ENCODE measurements at places on chromosomes 1 and 21. TPM values are rescaled to one million over a fixed set of nuclear protein-coding genes. Genes with fewer than 3 reads are reported as not detected.

GRCh38 chr21:21436012-21436534 is 437.9 kb downstream of the NCAM2 start:
- no peak for DNase-seq

- DNase-seq, result no peak
Measured at GRCh38 chr1:97942161-97943123, 21.6 kb upstream of the DPYD start.

Gene SPRR1B
- total RNA-seq, result not detected

DNA sequence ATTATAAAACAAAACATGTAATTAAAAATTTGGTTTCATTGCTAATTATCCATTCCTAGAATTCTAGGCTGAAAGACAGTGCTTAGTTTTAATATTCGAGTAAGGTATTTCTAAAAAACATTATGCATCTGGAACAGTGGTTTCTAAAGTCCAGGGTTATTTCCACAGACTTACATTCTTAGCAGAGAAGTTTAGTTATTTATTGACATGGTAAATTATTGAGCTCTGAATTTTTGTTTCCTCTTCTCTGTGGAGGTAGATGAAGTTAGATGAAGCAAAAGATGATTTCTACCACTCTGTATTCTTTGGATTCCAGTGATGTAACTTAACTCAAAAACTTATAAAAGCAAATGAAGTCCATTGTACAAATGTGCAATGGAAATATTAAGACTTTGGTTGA is 709.4 kb downstream of the MRPL39 start:
- no peak for DNase-seq

DNA sequence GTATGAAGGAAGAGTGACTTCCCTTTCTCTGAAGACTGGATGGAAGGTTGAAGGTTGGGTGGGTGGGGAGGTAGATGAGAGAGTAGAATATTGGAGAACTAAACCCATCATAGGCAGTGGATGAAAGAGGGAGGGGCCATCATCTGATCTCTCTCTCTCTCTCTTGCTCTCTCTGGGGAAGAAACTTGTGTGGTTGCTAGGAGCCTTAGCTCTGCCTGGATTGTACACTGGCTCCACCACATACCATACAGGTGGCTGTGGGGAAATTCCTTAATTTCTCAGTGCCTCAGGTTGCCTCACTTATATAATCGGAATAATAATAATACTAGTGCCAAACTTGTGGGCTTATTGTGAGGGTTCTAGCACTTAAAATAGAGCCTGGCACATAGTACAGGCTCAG is 9.5 kb downstream of the XCL1 start:
- no peak for DNase-seq

- no peak for DNase-seq
Measured at GRCh38 chr1:115975569-115976061, 698 bp upstream of the SLC22A15 start.

GRCh38 chr1:35029761-35030160 is 2.0 kb downstream of the ZMYM6 start:
- DNase-seq, result no peak

DNA sequence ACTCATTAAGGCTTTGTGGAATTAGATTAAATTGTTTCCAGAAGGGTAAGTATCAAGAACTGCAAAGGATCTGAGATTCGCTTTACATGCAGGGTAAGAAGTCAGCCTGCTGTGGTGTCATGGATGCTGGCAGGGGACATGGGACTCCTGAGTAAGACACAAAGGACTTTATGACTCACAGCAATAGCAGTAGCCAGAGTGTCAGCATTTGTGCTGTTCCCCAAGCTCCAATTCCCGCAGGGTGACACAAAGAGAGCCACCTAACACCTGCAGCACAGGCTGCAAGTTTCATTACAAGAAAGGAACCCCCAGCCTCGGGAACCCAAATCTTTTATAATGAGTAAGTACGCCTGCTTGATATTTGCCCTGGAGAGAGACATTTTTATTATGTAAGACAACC is 298.1 kb upstream of the POU3F1 start:
- no peak for DNase-seq

DNA sequence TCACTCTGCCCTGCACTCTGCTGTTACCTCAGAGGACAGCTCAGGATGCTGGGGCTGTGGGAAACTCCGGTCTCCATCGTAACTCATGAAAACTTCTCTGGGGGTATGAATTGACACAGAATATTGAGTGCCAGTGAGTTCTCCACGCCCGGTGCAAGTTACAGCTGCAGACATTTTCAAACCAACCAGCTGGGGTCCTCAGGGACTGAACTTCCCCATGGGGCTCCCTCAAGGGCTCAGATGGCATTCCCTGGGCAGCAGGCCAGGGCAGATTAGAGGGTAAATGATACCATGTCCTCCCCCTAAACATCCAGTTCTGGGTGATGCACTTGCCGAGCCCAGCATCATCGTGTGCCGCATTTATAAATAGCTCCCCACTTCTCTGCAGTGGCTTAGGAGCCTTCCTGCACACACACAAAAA is 27.8 kb upstream of the CCSAP start:
- no peak for DNase-seq

DNA sequence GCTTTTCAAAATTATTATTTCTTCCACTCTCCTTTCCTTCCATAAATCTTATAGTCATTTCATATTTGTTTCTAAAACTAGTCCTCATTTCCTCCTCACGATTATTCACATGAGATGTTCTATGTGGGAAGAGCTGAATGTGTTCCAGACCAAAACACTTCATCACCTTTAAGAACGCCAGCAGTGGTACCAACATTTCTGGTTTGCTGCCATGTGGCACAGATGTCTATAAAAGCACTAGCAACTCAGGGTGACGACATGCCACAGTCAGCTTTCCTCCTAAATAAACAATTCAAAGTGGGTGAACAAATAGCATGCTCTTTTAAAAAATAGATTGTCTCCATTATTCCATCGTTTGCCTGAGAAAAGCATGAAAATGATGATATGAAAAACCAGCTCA is 1217.8 kb upstream of the ADGRL2 start:
- no peak for DNase-seq

Gene LYPD8
- total RNA-seq, result not detected

DNA sequence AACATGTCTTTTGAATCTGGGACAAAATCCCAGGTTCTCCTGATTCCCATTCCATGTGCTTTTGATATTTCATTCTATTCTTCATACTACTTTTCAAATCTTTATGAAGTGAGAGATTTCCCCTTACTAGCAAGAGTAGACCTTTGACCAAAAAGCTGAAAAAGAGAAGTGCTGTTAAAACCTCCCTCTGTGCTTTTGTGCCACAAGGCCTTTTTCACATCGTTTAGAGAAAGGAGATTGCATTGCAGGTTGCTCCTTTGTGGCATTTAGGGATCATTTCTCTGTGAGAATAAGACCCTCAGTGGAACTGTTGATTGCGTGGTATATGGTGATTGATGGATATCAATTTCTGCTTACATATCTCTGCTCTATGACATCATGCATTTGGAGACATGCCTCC is 148.8 kb downstream of the TGFB2 start:
- DNase-seq, result no peak

DNA sequence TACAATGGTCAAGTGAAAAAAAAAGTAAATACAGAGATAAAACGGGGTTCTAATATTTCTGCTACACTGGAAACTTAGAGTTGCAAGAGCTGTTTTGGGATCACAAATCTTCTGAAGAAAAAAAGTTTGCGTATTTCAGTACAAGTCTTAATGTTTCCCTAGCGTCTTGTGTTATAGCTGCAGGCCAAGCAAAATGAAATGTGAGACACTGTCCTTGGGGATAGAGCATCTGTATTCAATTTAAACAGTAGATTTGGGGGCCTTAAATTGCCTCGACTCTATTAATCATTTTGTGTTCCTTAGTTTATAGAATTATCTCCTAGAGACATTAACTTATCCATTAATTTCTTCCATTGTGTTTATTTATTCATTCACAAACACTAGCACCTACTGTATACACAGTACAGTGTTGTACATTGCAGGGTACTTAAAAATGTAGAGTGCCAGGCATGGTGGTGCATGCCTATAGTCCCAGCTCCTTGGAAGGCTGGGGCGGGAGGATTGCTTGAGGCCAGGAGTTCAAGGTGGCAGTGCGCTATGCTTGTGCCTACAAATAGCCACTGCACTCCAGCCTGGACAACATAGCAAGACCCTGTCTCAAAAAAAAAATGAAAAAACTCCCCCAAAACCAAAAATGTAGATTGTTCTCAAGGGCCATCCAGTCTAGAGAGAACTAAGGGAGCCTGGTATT is 7.9 kb downstream of the DISC1 start:
- no peak for DNase-seq

GRCh38 chr1:56525489-56526041 is 53.8 kb downstream of the PLPP3 start:
- peak; percentile 11 for DNase-seq

- DNase-seq, result no peak
Measured at GRCh38 chr1:98749152-98749756, 87.7 kb downstream of the SNX7 start.

Gene LEFTY1
- not detected for total RNA-seq

GRCh38 chr1:65230731-65231481 is 78.4 kb upstream of the DNAJC6 start:
- peak; percentile 6 for DNase-seq

DNA sequence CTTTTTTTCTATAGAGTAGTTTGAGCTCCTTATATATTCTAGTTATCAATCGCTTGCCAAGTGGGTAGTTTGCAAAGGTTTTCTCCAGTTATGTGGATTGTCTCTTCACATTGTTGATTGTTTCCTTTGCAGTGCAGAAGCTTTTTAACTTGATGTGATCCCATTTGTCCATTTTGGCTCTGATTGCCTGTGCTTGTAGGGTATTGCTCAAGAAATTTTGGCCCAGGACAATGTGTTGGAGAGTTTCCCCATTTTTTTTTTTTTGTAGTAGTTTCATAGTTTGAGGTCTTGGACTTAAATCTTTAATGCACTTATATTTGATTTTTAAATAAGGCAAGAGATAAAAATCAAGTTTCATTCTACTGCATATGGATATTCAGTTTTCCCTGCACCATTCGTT is 774.8 kb upstream of the ADAMTS5 start:
- DNase-seq, result no peak

Gene AZIN2
- 4.1 TPM for total RNA-seq

DNA sequence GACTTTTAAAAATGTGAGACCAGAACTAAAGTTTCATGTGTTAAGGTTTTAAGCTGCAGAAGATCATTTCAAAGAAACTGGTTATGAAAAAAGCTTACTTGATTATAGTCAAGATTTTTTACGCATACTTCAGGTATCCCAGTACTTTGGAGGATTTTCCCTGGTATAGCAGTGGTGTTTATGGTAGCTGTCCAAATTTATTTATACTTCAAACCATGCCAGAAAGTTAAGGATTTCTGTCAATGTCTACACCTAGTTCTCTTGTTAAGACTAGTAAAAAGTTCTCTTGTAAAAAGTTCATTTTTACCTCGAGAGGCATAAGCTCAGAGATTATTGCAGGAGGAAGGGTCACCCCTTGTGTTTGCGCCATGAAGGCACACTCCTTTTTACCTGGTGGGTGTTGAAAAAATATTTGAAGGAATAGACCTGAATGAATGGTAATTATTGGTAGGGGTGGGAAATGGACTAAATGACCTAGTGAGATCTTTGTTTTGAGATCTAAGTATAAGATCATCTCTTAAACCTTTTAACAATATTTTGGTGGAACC is 2.8 kb downstream of the DYRK1A start:
- no peak for DNase-seq

DNA sequence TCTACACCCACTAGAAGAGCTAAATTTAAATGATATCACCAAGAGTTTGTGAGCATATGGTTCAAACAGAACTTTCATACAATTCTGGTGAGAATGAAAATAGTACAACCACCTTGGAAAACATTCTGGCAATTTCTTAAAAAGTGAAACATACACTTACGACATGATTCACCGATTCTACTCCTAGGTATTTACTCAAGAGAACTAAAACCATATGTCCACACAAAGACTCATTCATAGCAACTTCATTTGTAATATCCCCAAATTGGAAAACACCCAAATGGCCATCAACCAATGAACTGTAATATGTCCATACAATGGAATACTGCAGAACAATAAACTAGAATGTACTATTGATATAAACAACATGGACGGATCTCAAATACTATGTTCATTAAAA is 51.2 kb upstream of the ADAM30 start:
- no peak for DNase-seq

DNA sequence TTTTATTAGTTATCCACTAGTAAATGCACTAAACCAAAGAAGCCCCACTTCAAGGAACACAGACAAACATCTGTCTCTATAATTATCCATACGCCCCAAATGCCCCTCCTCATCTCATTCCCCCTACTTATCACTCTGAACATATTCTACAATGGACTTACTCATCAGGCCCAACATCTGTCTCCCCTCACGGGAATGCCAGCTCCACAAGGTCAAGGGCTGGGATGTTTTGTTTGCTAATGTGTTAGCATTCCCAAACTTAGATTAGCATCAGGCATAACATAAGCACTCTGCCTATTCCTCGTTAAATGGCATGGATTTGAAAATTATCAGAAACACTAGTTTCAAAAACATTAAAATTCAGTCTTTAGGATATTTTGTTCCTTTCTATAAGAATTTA is 279.5 kb downstream of the DSCAM start:
- DNase-seq, result no peak

- DNase-seq, result no peak
Measured at GRCh38 chr1:209601809-209602657, 18.5 kb downstream of the CAMK1G start.

Gene TSSK3
- 3.7 TPM for total RNA-seq

DNA sequence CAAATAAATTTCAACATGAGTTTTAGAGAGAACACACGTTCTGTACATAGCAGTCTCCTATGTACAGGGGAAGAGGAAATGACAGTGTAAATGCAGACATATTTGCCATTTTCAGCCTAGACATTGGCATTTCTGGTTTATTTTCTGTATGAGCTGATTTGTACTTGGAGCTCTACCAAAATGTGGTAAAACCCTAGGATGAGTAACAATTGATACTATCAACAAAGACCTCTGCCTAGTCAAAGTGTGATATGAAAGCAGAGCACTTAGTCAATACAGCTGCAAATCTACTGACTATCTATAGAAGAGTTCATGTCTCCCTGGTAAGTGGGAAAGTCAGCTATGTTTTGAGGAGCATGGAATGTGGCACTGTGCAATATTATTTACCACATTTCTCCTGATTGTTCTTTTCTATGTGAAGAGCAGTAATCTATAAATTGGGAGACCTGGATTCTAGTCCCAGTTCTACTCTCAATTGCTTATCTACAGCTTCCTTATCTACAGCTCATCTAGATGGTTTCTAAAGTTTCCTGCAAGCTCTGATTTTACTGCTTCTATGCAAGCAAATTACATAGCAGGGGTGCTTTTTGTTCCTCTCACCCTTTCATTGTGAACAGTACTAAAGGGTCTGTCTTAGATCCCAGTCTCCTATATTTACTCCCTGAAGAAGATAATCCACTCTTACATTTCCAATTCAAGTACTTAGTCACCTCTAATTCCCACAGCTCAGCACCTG is 334.2 kb downstream of the NTNG1 start:
- DNase-seq, result no peak

DNA sequence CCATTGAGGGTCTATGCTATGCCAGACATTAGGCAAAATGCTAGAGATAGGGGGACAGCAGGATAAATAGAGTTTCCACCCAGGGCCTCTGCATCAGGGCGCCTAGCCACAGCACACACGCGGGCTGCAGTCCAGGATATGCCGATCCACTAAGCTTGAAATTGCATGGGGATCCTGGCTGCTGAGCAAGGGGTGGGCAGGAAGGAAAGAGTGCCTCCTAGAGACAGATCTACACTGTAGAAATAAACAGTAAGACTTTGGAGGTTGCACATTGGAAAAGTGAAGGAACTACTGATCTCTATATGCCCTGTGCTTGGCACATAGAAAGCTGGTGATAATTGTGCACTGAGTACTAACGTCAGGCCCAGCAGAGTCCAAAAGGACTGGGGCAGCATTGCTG is 411.1 kb downstream of the PRDM2 start:
- no peak for DNase-seq
